Mesendoderm (in vitro differentiated cells): ENCODE measurements at places on chromosomes 3 and 15.

GRCh38 chr15:98953968-98954367 lies 53.6 kb downstream of the PGPEP1L start:
- no peak overlapping the region for H3K27ac ChIP-seq
- H3K27me3 ChIP-seq: no peaks in the 10 kb centered on the region
- DNase-seq: no peak
- peaks cover 12% of the 10 kb centered on the region for H3K36me3 ChIP-seq
- H3K4me3 ChIP-seq: no peak overlapping the region
- H3K4me1 ChIP-seq: no peaks in the 10 kb centered on the region

DNA sequence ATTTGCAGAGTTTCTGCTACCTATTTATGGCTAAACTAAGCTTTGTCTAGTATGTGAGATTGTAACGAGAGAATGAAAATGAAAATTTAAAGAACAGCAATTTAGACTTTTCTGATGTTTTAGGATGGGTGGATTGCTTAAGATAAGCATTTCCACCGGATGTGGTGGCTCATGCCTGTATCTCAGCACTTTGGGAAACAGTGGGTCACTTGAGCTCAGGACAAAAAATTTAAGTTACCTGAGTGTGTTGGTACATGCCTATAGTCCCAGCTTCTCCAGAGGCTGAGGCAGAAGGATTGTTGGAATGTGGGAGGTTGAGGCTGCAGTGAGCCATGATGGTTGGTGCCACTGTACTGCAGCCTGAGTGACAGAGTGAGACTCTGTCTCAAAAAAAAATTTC lies 3.3 kb downstream of the PPP4R2 start:
- no peak overlapping the region for H3K4me3 ChIP-seq
- H3K27ac ChIP-seq: no peak overlapping the region
- no peaks in the 10 kb centered on the region for H3K27me3 ChIP-seq
- DNase-seq: no peak
- no peaks in the 10 kb centered on the region for H3K4me1 ChIP-seq

- H3K27me3 ChIP-seq: no peaks in the 10 kb centered on the region
- no peak overlapping the region for H3K4me3 ChIP-seq
- no peak overlapping the region for H3K27ac ChIP-seq
- DNase-seq: peak; percentile 81
- no peaks in the 10 kb centered on the region for H3K4me1 ChIP-seq
Measured at GRCh38 chr15:31439328-31439727, 112.7 kb downstream of the KLF13 start.

GRCh38 chr3:52038227-52038626 lies 18.1 kb downstream of the DUSP7 start:
- no peaks in the 10 kb centered on the region for H3K36me3 ChIP-seq
- DNase-seq: no peak
- H3K27me3 ChIP-seq: no peaks in the 10 kb centered on the region

- H3K4me1 ChIP-seq: peaks cover 3% of the 10 kb centered on the region
- H3K4me3 ChIP-seq: peak overlapping the region; percentile 35
- H3K27me3 ChIP-seq: no peaks in the 10 kb centered on the region
- H3K27ac ChIP-seq: no peak overlapping the region
- DNase-seq: peak; percentile 71
Measured at GRCh38 chr3:46692566-46692990, 901 bp downstream of the ALS2CL start.

GRCh38 chr3:162517110-162517509 lies 1020.5 kb downstream of the OTOL1 start:
- H3K36me3 ChIP-seq: no peaks in the 10 kb centered on the region
- H3K27ac ChIP-seq: no peak overlapping the region
- H3K4me1 ChIP-seq: no peaks in the 10 kb centered on the region

DNA sequence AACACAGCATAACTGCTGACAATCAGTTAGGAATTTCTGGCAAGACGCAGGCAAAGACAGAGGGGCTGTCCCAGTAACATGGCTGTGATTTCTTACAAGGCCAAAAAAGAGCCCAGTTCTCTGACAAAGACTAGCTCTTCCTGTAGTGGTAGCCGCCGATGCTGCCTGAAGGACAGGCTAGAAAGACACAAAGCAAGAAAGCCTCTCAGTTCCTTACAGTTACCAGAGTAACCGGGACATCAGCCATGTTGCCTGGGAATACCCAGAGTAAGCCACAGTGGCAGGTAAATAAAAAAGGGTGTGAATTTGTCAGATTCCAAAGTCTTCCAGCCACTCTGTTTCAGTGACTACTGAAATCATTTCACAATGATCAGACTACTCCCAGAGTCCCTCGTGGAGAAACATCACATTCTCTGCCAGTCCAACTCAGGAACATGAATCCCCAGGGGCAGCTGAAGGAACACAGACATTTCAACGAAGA lies 493.6 kb upstream of the ADAMTS9 start:
- no peak overlapping the region for H3K27ac ChIP-seq
- H3K27me3 ChIP-seq: no peaks in the 10 kb centered on the region
- H3K4me3 ChIP-seq: no peak overlapping the region
- no peaks in the 10 kb centered on the region for H3K4me1 ChIP-seq
- no peaks in the 10 kb centered on the region for H3K36me3 ChIP-seq

DNA sequence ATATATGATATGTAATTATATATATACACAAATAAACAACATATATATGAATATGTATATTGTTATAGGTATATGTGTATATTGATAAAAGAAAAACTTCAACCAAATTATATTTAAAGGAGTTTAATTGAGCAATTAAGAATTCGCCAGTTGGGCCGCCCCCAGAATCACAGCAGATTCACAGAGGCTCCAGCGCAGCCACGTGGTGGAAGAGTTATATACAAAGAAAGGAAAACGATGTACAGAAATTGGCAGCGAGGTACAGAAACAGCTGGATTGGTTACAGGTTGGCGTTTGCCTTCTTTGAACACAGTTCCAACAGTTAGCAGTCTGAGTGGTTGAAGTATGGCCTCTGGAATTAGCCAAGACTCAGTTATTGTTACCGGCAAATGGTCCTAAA lies 137.3 kb upstream of the SLC24A5 start:
- peaks cover 2% of the 10 kb centered on the region for H3K4me1 ChIP-seq
- H3K36me3 ChIP-seq: no peaks in the 10 kb centered on the region
- no peaks in the 10 kb centered on the region for H3K27me3 ChIP-seq
- no peak overlapping the region for H3K4me3 ChIP-seq
- no peak for DNase-seq

DNA sequence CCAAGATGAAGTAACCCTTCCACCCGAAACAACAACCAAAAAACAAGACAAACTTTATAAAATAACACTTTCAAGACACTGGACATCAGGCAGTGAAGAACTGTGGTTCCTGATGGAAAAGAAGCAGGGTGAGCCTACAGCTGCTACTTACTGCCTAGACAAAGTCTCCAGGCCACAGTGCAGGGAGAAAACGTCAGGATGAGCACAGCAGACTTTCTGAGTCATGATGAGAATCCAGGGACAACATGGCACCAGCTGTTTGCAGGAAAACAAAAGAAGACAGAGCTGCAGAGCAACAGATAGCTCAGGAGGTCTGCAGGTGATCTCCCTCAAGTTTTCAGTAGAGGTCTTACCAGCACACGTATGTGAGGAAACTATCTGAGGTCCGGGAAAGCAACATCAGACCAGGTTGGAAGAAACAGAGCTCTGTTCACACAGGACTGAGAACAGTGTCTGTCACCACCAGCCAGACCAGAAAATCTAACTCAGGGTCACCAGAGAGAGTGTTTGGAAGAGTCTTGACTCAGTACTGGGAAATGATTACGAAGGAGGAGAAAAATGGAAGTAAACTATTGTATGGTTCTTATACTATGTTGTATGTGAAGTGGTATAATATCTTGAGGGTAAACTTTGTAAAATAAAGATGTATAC lies 108.9 kb downstream of the ANO10 start:
- no peak overlapping the region for H3K27ac ChIP-seq
- no peaks in the 10 kb centered on the region for H3K27me3 ChIP-seq
- no peaks in the 10 kb centered on the region for H3K4me1 ChIP-seq
- H3K36me3 ChIP-seq: no peaks in the 10 kb centered on the region

GRCh38 chr3:168876346-168877035 lies 780.8 kb upstream of the GOLIM4 start:
- peaks cover 9% of the 10 kb centered on the region for H3K4me1 ChIP-seq
- H3K36me3 ChIP-seq: no peaks in the 10 kb centered on the region
- no peak overlapping the region for H3K27ac ChIP-seq
- no peak overlapping the region for H3K4me3 ChIP-seq

- no peak overlapping the region for H3K4me3 ChIP-seq
- H3K4me1 ChIP-seq: no peaks in the 10 kb centered on the region
- no peak overlapping the region for H3K27ac ChIP-seq
- no peaks in the 10 kb centered on the region for H3K36me3 ChIP-seq
- DNase-seq: no peak
Measured at GRCh38 chr15:64344651-64345294, 11.2 kb downstream of the CSNK1G1 start.

- no peak overlapping the region for H3K27ac ChIP-seq
- H3K36me3 ChIP-seq: no peaks in the 10 kb centered on the region
- H3K4me1 ChIP-seq: no peaks in the 10 kb centered on the region
- no peak overlapping the region for H3K4me3 ChIP-seq
- no peaks in the 10 kb centered on the region for H3K27me3 ChIP-seq
Measured at GRCh38 chr15:65222891-65223290, 11.6 kb upstream of the CILP start.

DNA sequence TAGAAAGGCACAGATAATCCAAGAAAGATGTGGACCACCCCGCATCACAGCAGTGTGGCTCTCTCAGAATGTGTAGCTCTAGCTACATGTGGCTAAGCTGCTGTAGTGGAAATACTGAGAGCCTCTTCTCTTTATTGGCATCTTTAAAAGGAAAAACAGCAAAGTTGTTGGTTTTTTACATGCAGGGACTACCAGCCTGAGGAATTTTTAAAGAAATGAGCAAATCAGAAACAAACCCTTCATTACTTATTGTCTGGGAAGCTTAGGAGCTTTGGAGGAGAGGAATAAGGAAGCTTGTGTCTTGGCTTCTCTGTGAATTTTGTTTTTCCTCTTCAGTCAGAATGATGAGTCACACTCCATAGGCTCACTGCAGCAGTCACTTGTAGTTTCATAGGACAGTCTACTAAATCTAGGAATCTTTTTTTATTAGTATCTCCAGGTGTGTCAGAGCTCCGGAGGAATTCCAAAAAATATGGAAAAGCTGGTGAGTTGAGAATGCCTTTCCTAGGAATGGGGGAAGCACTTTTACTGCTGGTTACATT lies 27.5 kb downstream of the POLG start:
- H3K4me1 ChIP-seq: no peaks in the 10 kb centered on the region
- peaks cover 18% of the 10 kb centered on the region for H3K36me3 ChIP-seq
- no peak overlapping the region for H3K4me3 ChIP-seq
- H3K27ac ChIP-seq: no peak overlapping the region
- no peak for DNase-seq
- no peaks in the 10 kb centered on the region for H3K27me3 ChIP-seq

- peaks cover 4% of the 10 kb centered on the region for H3K36me3 ChIP-seq
- no peaks in the 10 kb centered on the region for H3K4me1 ChIP-seq
- DNase-seq: peak; percentile 28
- no peak overlapping the region for H3K4me3 ChIP-seq
Measured at GRCh38 chr15:73569361-73569760, 63.8 kb downstream of the NPTN start.

GRCh38 chr3:196736670-196737374 lies 2.8 kb upstream of the PAK2 start:
- no peaks in the 10 kb centered on the region for H3K36me3 ChIP-seq
- H3K27me3 ChIP-seq: no peaks in the 10 kb centered on the region
- H3K4me3 ChIP-seq: no peak overlapping the region
- H3K4me1 ChIP-seq: peaks cover 7% of the 10 kb centered on the region

GRCh38 chr3:53187430-53187829 lies 26.4 kb downstream of the PRKCD start:
- DNase-seq: no peak
- no peaks in the 10 kb centered on the region for H3K27me3 ChIP-seq
- H3K27ac ChIP-seq: no peak overlapping the region
- no peaks in the 10 kb centered on the region for H3K4me1 ChIP-seq

DNA sequence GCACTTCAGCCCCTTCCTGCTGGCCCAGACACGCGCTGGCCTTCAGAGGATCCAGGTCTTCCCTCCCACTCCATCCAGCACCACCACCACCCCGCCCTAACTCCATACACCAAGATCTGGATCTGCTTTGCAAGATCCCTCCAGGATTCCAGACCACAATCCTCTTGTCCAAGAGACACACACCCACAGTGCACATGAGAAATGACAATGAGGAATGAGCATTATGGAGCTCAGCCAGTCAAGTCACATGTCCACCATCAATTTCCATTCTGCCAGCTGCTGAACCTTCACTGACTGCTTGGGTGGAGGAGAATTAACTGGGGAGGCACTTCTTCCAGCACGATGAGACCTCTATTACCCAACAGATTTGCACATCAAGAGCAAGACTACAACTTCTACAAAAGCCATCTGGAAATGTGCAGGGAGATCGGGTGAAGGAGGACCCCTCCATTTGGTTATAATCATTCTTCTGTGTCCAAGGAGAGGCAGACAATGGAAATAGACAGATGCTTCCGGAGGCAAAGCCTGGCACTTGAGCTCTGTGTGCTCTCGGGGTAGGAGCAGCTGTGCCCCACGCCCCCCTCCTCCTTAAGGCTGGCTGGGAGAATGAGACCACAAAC lies 12.3 kb upstream of the SPATA12 start:
- H3K4me3 ChIP-seq: no peak overlapping the region
- no peak for DNase-seq
- no peaks in the 10 kb centered on the region for H3K36me3 ChIP-seq

- no peaks in the 10 kb centered on the region for H3K27me3 ChIP-seq
- no peak overlapping the region for H3K4me3 ChIP-seq
- DNase-seq: no peak
- H3K4me1 ChIP-seq: no peaks in the 10 kb centered on the region
- H3K36me3 ChIP-seq: no peaks in the 10 kb centered on the region
Measured at GRCh38 chr3:183151821-183152351, 10.6 kb downstream of the LAMP3 start.

DNA sequence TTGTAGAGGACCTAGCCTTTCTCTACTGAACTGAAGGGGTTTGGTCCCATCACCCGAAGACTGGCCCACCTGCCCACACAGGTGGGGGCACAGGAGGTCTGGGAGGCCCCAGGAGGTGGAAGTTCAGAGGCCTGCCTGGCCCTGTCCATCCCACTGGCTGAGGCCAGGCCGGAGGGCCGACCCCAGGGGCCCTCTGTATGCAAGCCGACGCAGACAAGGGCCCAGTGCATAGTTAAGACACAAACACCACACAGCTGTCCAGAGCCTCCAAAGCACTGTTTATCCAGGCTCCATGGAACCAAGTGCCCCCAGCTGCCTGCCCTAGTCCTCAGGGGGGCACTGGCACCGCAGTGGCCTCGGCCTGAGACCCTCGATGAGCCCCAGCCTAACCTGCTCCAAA lies 26.7 kb downstream of the SNX33 start:
- H3K4me3 ChIP-seq: no peak overlapping the region
- H3K36me3 ChIP-seq: no peaks in the 10 kb centered on the region

- peak; percentile 91 for DNase-seq
- H3K4me3 ChIP-seq: peak overlapping the region; percentile 88
- peaks cover 8% of the 10 kb centered on the region for H3K4me1 ChIP-seq
- peak overlapping the region; percentile 14 for H3K27ac ChIP-seq
Measured at GRCh38 chr3:66036586-66037148, 2.1 kb downstream of the MAGI1 start.

DNA sequence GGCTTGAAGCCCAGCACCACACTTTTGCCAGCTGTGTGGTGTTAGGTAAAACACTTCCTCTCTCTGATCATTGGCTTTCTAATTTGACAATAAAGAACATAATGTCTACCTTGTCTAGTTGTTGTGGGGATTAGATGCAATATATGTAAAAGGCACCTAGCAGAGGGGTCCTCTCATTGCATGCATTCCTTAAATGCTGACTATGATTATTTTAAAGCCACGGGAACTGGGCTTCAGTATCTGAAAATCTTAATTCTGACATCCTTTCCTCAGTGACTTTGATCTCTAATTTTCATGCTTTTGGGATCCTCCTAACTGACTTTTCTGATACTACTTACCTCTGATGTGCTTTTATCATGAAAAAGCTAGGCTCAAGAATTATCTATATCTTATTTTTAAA lies 596.3 kb downstream of the TAFA4 start:
- H3K27ac ChIP-seq: no peak overlapping the region
- no peaks in the 10 kb centered on the region for H3K4me1 ChIP-seq
